ENCODE measurements at places on chromosomes 7 and 10.

DNA sequence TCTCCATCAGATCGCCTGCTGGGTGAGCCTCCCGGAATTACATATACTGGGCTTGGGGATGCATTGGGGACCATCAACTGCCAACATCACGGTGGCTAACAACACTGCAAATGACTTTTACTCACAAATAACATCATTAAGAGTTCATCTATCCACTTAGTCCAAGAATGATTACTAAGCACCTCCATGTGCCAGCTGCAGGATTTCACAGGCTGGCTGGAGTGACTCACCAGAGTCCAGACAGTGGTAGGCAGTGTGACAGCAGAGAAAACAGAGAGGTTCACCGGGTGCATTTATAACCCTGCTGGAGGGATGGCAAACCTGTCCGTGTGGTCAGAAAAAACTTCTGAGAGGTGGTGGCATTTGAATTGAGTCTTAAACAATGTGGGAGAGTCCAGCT lies 3.2 kb upstream of the IGFBP3 start:
- DNase-seq = no peak

DNA sequence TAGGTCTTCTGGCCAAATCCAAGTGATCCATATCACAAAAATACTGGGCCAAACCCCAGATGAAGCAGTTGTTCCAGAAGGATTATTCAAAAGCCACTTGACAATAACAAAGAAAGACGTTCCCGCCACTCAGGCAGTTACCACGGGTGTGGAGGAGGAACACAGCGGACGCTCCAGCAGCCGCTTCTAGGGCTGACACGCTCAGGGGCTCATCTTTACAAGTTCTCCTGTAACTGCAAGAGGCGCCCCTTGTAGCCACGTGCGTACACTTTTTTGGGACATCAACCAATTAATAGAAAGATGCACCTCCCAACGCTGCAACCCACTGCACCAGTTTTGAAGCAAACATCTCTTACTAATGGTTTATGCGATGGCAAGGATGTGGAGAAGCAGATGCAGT lies 159.4 kb downstream of the GRID1 start:
- DNase-seq = no peak

DNA sequence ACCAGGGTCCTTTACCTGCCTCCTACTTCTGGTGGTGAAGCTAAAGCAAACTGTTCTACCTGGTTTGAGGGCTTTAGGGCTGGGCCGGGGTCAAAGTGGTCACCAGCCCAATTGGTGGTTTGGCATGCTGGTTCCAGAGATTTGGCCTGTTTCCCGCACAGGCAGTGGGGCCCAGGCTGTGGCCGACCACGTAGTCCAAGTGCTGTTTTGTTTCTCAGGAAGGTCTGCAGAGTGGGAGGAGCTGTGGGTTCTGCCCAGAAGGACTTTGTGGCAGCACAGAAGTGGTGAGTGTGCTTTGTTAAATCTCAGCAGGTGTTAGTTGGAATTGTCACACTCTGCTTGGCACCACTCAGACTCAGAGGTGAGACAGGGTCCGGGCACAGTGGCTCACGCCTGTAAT lies 85.8 kb downstream of the MKX start:
- no peak for DNase-seq

GRCh38 chr7:157517782-157518513 lies 181.1 kb downstream of the DNAJB6 start:
- DNase-seq = no peak

DNA sequence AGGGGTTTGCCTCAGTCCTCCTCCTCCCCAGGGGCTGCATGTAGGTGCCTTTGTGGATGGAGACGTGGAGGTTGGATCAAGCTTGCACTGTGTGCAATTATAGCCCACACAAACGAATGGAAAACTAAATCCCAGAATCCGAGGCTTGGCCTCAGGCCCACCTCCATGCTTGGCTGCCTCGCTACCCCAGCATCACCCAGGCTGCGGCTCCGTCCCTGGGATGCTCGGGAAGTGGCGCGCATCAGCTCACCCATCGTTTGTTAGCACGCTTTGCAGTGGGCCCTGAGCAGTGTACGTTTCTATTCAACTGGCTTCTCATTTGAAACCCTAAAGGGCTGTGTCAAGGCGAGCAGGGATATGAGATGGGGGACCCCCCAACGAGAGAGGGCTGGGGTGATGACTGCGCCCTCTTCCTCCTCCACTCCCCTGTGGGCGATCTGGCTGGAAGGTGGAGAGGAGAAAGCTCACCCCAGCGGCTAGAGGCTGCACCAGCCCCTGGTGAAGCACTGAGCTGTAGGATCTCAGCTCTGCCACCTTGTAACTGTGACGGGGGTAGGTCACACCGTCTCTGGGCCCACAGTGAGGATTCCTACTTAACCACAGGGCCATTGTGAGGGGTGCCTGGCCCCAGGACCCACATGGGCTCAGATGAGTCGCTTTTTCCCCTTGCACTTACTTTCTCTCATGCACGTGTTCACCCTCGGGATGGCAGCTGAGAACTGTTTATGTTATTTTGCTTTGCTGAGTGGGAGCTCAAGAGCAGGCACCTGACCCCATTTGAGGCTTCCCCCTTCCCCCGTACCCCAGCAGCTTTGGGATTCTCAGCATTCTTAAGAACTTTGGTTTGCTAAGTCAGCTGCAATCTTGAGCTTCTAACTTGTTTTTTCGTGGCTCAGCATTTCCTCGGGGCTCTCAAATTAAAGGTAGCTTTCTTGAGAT lies 12.7 kb upstream of the BTBD16 start:
- DNase-seq = no peak

DNA sequence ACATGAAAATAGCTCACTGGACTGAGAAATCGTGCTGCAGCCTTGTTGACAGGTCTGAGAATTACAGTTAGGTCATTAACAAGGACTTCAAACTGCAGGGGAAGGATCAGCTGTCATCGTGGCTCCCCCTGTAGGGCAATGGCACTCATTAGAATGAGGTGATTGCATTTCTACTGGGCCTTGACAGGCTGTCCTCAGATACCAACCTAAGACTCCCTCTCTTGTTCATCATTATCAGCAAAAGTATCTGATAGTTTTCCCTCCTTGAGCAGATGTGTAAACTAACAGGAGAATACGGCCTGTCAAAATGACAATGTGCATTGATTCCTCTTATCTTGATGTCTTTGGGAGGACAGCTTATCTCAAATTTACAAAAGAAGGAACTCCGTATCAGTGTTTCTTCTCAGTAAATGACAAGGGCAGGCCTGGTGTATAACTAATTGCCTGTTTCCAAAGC lies 648.5 kb upstream of the LRRN3 start:
- DNase-seq = no peak

GRCh38 chr10:29120216-29120615 lies 168.7 kb upstream of the LYZL1 start:
- DNase-seq = no peak

DNA sequence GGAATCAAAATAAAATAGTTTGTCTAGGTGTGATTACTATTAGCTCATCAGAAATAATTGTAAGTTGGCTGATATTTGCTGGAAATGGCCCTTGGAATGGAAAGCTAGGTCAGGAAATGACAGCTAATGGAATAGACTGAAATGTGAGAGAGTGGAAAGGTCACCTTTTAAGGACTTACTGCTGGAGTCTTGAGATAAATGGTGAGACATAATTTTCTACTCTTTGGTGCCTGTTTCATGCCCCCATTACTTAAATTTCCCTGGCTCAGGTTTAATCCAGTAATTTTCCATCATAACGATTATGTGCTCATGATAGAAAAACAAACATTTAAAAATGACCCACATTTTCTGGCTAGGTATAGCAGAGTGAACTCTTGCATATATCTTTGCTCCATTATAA lies 123.6 kb downstream of the ADAM22 start:
- DNase-seq = no peak

DNA sequence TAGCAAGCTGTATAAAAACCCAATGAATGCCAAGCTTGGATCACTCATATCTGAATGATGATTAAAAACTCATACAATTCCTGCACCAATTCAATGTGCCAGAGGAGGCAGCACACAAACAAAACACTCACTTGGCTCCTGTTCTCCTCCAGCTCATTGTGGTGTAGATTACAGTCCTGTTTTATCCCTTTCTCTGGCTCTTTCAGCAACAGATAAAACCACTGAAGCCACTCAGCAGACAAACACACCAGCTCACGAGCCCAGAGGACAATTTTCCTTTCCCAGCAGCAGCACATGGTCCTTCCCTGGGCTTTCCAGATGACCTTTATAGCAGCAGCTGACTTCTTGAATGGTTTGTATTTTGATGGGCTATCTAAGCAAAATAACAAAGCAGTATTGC lies 107.3 kb upstream of the STARD3NL start:
- no peak for DNase-seq

- no peak for DNase-seq
Observed at GRCh38 chr7:112156412-112156811, 49.8 kb downstream of the DOCK4 start.

DNA sequence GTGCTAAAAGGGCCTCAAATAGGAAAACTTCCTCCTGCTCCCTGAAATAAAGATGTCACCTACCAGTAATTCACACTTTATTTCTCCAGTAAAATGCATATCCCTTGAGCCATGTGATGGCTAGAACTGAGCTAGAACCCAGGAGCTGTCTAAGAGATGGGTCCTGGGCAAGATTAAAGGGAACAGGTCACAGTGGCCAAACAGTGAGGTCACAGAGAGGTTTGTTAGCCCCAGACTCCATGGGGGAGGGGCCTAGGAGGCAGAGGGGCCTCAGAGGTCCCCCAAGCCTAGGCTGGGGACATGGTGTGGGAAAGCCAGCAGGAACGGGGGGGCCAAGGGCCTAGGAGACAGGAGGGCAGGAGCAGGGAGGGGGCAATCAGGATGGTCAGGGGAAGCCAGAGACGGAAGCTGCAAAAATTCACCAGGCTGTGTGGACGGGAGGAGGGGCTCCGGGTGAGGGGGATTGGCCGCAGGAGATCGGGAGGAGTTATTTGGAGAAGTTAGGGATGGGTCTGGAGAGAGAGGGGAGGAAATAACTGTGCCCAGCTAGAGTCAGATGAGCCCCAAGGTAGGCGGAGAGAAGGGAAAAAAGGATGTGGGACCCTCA lies 3.3 kb downstream of the FBXO24 start:
- no peak for DNase-seq

DNA sequence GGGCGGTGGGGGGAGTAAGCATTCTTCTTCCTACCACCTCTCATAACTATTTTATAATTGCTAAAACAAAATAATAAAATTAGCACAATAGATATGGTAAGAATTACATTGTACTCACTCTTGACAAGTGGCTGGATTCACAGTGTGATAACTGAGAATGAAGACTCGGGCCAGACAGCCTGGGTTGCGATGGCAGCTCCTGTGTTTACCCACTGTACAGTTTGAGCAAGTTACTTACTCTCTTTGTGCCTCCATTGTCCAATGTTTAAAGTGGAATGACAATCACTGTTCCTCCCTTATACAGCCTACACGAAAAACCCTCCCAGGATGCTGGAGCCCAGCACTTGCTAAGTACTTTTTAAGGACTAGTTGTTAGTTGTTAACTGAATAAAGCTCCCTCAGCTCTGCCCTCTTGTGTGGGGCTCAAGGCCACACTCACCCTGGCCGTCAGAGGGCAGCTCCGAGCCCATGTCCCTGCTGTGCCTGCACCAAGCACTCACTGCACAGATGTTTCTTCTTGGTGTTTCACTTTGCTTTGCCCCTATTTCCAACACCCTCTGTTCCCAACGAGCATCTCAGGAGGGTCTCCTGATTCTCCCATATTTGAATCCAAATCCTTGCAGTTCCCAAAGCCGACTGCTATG lies 56.4 kb upstream of the NPS start:
- no peak for DNase-seq

DNA sequence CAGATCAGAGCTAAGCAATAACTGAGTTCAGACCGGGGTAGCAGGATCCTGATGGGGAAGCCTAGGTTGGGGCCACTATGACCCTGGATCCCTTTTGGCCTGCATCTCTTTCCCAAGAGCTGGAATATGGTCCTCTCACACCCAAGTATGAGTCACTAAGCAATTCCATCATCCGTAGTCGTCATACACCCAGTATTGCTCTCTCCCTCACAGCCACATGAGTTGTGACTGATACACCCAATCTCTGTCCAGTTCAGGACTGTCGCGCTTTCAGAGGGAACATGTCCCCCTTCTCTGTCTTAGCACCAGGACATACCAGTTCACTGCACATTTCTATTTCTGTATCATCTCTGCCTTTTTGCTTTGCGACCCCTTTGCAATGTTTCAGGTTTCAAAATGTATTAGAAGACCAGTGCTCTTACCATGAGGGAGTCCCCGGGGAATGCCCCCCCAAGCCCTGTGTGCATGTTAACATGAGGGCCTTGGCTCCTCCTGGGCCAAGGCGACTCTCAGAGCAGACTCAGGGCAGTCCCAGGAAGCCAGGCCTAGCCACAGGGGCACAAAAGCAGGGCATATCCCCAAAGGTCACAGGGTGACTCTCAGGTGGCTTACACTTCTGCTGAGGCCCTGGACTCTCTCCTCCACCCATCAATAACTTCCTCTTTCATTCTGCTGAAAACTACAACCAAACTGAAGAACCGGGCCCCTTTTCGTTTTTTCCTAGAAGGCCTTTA lies 75.3 kb upstream of the SAMD8 start:
- DNase-seq = no peak

DNA sequence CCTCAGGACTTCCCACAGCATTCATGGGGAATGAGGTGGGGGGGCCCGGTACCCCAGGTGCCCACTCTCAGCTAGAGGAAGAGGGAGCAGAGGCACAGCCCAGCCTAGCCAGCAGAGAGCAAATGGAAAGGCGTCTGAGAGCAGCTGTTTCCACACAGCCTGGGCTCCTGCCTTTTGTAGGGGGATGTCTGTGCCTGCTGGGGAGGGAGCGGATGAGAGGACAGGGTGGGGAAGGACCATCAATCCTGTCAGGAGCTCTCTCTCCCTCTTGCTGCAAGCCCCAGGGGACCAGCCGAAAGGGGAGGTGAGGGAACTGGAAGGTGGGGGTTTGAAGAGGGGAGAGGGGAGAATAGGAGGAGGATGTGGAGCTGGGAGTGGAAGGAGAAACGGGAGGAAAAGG lies at the start of gene PKD2L1:
PKD2L1 (minus strand) TSS at position 150 of the 400 bp plus-strand sequence; CDS start at position 25, 125 bp downstream.
- no peak for DNase-seq

GRCh38 chr7:102917436-102918353 lies 4.9 kb downstream of the LRRC17 start:
- DNase-seq = no peak

- no peak for DNase-seq
Observed at GRCh38 chr7:92939666-92940360, 103.4 kb upstream of the CDK6 start.

- DNase-seq = no peak
Observed at GRCh38 chr7:107768263-107768662, 24.3 kb downstream of the CBLL1 start.

DNA sequence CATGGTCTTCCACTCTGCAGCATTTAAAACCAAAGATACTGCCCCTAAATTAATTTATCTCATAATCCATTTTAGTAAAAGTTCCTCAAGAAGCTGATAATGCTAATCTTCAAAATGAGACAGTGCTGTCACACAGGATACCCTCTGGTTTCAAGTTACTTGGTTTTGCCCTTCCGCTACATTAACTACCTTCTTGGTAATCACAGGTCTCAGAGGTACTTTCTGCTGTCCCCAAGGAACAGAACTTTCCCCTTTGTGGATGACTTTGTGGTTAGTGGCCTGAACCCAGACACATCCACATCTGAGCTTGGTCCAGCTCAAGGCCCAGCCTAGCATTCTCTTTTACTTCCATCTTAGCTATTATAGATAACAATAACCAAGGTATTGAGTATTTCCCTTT lies 88.8 kb upstream of the TMEM26 start:
- DNase-seq = no peak

GRCh38 chr10:49144058-49144720 lies 10.4 kb upstream of the FAM170B start:
- no peak for DNase-seq

Measured in activated T-helper 9 cell treated with anti-CD3 and anti-CD28 coated beads, Interleukin-2, amount 50 U/mL, for 16 hours (primary cell).